Activated T-cell treated with anti-CD3 and anti-CD28 coated beads, Interleukin-2, amount 50 U/mL, for 24 hours (primary cell): ENCODE measurements at places on chromosomes 4 and X.

GRCh38 chr4:111066887-111067286, 444.0 kb upstream of the PITX2 start:
- no peak for DNase-seq

- no peak for DNase-seq
These were observed 88.2 kb downstream of the ABCB7 start for GRCh38 chrX:75067931-75068330.

DNA sequence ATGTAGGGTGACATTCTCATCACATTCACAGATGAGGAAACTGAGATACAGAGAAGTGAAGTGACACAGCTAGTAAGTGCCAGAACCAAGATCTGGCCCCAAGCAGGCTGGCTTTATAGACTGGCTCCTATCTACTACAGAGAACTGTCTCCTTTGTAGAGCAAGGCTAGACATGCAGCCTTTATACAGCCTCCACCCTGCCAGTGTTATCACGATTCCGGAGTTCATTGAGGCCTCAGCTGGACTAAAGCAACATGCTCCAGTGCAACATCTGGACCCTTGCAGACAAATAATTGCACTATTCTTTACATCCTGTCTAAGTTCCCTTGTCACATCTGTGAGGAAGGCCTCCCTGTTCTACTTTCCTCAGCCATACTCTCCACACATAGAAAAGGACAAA, 58.0 kb upstream of the XIAP start:
- DNase-seq = no peak

- no peak for DNase-seq
These were observed 125.1 kb downstream of the HS6ST2 start for GRCh38 chrX:132833373-132833772.

DNA sequence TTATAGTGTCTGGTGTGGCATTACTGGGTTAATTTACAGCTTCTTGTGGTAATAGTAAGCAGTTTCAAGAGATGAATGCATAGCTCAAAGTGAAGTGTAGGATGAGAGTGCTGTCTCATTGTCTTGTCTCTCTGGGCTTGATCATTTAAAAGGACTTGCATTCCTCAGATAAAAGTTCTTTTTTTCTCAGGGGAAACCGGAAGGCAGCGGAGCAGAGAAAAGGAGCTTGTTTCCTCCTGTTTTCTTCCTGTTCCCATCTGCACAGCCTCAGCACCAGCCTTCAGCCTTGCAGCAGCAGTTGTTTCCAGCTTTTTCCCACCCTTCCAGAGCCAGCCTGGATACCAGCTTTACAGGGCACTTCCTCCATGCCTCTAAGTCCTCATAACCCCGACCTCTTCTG, 61.4 kb upstream of the LGI2 start:
- no peak for DNase-seq
